ENCODE measurements at places on chromosomes 5 and 9.

DNA sequence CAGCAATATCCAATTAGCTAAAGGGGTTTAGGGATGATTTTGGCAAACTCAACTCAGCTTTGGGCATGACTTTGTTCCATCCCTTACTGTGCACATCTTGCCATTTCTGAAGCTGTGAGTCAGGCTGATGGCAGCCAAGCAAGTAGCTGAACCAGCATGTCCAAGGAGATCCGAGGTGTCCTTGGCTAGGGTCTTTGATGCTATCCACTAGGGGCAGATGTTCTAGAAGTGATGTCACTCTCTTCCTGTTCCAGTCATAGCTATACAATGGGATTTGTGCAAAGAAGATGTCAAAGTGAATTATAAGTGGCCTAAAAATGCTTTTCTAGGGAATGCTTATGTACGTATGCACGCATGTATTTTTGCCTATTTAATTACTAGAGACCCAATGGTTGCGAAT lies 160.8 kb upstream of the PAPPA start:
- no peak for DNase-seq

DNA sequence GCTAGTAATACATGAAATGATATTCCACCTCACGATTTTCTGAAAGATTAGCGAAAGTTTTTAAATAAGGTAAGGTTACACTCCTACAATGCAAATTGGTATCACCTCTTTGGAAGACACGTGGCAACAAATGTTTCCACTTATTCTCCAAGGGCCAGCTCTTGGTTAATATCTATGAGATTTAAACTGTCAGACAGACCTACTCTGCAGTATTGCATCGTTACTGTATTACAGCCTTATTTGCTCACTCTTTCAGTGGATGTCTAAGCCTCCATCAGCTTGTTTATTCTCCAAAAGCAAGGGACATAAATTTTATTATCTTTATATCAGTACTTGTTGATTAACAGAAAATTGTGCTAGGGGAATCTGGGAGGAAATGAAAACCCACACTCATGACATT lies 135.7 kb downstream of the MLLT3 start:
- no peak for DNase-seq

DNA sequence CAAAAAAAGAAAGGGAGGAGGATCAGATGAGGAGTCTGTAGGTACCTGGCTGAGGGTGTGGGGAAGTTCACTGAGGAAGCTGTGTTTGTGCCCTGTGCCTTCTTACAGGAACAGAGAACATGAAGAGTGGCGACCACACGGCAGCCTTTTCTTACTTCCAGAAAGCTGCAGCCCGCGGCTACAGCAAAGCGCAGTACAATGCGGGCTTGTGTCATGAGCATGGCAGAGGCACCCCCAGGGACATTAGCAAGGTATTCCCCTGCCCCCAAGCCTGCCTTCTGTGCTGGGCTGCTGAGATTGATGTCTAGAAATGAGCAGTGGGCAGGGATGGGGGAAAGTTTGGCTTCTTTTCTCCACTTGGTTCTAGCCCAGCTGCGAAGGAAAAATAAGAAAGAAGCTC lies 9.5 kb downstream of the DELE1 start:
- no peak for DNase-seq

GRCh38 chr9:86644675-86645034 lies 290.4 kb upstream of the TUT7 start:
- no peak for DNase-seq

DNA sequence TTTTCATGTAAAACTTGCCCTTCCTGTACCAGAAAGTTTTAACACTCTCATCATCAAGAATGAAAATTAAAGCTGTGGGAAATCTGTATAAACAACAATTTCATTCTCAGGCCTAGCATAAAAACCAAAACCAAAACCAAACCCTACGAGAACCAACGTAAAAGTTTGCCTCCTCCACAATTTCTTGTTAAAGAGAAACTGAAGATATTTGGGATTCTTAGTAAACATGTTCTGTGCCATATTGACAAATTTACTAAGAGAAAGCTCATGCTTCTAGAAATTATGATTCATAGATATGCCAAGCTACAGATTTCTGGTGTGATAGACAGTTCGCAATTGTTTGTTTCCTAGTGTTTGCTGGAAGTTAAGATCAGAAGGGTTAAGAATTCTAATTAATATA lies 801.0 kb upstream of the NUDT12 start:
- no peak for DNase-seq

DNA sequence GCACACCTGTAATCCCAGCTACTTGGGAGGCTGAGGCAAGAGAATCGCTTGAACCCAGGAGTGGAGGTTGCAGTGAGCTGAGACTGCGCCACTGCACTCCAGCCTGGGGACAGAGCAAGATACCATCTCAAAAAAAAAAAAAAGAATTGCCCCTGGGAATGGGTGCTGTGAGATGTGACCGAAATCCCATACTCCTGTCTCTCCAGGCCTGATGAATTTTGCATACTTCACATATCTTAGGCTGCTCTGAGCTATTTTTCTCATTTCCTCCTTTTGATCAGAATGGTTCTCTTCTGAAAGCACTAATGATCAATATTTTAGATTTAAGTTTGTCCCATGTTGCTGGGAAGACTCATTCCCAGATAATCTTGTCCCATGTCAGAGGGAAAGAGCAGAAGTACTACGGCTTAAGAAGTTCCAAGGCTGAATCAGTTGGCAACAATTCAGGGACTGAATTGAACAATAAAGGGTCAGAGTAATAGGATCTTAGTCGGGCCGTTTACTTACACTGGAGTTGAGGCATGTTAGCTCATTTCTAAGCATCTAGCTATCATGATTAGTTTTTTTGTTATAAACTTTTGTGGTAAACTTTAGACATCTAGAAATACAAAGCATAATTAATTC lies 44.2 kb upstream of the TENT2 start:
- no peak for DNase-seq

DNA sequence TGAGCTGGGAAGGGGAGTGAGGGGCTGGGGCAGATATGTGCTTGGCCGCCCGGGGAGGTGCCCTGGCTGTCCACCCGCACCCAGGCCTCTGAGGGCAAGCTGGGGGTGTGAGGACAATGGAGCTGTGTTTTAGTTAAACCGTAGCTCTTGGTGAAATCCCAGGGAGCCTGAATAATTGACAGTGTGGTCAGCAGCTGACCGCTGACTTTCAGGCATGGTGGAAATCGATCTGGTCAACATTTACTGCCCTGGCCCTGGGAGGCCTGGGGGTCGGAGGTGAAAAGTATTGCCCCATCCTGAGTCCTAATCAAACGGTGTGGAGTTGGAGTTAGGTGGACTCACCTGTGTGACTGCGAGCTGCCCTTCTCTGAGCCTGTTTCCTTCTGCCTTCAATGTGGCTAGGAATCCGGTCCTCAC lies 31.2 kb upstream of the CRB2 start:
- DNase-seq = no peak

GRCh38 chr5:1874771-1875220 lies 7.9 kb downstream of the IRX4 start:
- DNase-seq = no peak

GRCh38 chr9:135010921-135011320 lies 76.5 kb upstream of the OLFM1 start:
- DNase-seq = no peak

Measured in HuH-7 (cell line).